ENCODE measurements at places on chromosomes 2 and 18. TPM values are rescaled to one million over a fixed set of nuclear protein-coding genes. Genes with fewer than 3 reads are reported as not detected.

Gene CPO
- not detected for total RNA-seq

DNA sequence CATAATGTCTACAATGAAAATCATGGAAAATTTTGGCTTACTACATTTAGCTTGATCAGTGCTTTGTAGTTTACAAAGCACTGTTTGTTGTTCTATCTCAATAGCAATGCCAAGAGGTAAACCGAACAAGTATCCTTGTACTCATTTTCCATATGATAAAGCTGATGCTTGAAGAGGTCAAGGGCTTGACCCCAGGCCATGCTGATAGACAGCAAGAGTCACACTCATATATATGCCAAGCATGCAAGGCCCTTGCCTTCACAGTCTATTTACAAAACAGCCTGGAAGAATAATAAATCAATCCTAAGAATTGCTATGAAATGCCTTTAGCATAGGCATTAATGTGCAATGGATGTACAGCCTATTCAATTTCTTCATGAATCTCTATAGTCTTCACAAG is 71.8 kb downstream of the SLC8A1 start:
- DNase-seq = no peak
- H3K4me3 ChIP-seq = no peak overlapping the region
- no peaks in the 10 kb centered on the region for H3K4me1 ChIP-seq

DNA sequence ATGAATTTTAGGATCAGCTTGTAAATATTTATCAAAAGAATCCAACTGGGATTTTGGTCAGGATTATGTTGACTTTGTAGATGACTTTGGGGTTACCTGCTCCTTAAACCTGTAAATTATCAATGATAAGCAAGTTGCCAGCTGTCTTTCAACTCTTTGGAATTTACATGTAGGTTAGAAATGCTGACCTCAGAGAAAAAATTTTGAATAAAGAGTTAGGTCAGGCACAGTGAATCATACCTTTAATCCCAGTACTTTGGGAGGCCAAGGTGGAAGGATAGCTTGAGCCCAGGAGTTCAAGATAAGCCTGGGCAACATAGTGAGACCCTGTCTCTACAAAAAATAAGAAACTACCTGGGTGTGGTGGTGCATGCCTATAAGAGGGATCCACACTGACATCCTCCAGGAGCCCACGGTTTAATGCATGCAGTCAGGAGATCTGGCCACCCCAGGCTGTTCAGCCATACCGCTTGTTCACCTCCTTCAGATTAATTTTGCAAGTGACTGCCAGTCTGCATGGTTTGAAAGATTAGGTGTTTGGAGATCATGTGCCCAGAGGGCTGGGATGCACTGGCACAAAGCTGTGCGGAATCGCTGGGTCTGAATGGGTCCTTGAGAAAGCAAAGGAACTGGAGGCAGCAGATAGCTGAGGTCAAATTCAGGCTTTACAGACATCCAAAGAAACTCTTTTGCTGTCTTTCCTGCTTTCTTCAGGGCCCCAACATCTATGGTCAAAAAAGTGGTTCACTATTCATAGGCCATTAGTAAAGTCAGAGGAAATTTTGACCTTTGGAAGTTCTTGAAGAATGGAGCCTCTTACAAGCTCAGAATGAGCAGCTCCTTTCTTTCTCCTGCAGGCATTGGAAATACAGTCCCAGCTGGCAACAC is 83.4 kb upstream of the TXNDC2 start:
- no peak overlapping the region for H3K27ac ChIP-seq
- DNase-seq = no peak
- no peaks in the 10 kb centered on the region for H3K36me3 ChIP-seq
- no peaks in the 10 kb centered on the region for H3K4me1 ChIP-seq
- H3K27me3 ChIP-seq = no peaks in the 10 kb centered on the region

Gene AMER3
- total RNA-seq = not detected

DNA sequence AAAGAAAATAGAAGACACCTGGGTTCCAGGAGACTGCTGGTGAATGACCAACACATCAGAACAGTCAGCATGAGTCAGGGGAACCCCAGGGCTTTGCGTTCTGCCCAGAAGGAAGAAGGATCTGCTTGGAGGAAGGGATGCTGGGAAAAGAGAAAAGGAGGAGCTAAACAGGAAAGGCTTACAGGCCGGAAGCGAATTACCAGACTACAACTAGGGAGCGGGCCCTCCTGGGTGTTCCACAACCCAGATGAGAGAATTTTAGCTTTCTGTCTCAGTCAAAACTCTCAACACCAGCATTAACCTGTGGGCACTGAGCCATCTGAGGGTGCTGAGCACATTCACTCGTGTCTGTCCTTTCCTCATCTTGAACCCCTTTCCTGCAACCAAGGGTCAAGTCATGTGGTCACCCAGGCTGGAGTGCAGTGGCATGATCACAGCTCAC is 19.2 kb downstream of the CDC42EP3 start:
- no peaks in the 10 kb centered on the region for H3K27me3 ChIP-seq
- no peaks in the 10 kb centered on the region for H3K36me3 ChIP-seq
- H3K27ac ChIP-seq = peak overlapping the region; percentile 63
- no peak for DNase-seq
- no peak overlapping the region for H3K4me3 ChIP-seq

Gene PAIP2B
- total RNA-seq = 9.9 TPM

DNA sequence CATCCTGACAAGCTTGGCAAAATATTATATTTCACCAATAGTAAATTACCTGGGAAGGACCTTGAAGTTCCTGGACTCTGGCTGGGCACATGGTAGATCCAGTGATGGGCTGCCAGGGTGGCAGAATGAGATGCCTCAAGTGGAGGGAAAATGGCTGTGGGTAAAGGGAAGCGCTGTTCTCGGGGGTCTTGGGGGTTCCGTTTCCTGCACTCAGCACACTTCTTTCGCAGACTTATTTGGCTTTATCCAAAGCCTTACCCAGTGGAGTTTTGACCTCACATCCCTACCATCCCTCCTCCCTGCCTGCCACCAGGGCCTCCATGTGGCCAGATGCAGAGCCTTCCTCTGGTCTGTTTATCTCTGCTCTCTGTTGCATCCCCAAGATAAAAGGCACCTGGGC is 654.9 kb upstream of the HS6ST1 start:
- no peaks in the 10 kb centered on the region for H3K27me3 ChIP-seq
- DNase-seq = no peak
- H3K4me1 ChIP-seq = no peaks in the 10 kb centered on the region
- no peaks in the 10 kb centered on the region for H3K36me3 ChIP-seq
- H3K27ac ChIP-seq = no peak overlapping the region

GRCh38 chr18:41771973-41772372 is 183.1 kb upstream of the PIK3C3 start:
- no peaks in the 10 kb centered on the region for H3K4me1 ChIP-seq
- no peak for DNase-seq
- H3K27me3 ChIP-seq = no peaks in the 10 kb centered on the region
- H3K36me3 ChIP-seq = no peaks in the 10 kb centered on the region

DNA sequence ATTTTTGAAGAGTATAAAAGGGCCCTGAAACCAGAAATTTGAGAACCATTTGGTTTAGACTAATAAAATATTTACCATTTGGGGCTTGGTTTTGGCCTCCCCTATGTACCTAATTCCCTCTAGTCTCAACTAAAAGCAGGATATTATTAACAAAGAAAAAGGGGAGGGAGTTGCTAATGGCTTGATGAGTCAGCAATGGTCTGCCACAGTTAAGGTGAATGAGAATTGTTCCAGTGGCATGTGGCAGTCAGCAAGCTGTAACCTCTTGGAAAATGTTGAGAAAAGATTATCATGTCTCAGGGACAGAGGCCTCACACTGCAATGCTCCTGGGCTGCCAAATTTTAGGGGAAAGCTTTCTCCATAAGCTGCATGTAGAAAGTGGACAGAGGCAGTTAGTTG is 20.1 kb upstream of the SLC39A10 start:
- H3K27ac ChIP-seq = no peak overlapping the region
- H3K36me3 ChIP-seq = no peaks in the 10 kb centered on the region
- no peak overlapping the region for H3K4me3 ChIP-seq
- no peaks in the 10 kb centered on the region for H3K4me1 ChIP-seq
- no peak for DNase-seq
- no peaks in the 10 kb centered on the region for H3K27me3 ChIP-seq

GRCh38 chr18:47949202-47949601 is 18.7 kb upstream of the SMAD2 start:
- H3K27ac ChIP-seq = no peak overlapping the region
- no peaks in the 10 kb centered on the region for H3K27me3 ChIP-seq
- H3K36me3 ChIP-seq = no peaks in the 10 kb centered on the region
- H3K4me3 ChIP-seq = no peak overlapping the region

- no peaks in the 10 kb centered on the region for H3K36me3 ChIP-seq
- H3K4me1 ChIP-seq = no peaks in the 10 kb centered on the region
- no peak for DNase-seq
- H3K27ac ChIP-seq = no peak overlapping the region
- H3K27me3 ChIP-seq = no peaks in the 10 kb centered on the region
- no peak overlapping the region for H3K4me3 ChIP-seq
Measured at GRCh38 chr2:60371681-60372080, 181.8 kb downstream of the BCL11A start.

Gene PRKAG3
- total RNA-seq = not detected

Gene INHBB
- not detected for total RNA-seq

Gene GPAT2
- 2.9 TPM for total RNA-seq
